Progenitor cell of endocrine pancreas (in vitro differentiated cells): ENCODE measurements at places on chromosomes 3 and 15.

DNA sequence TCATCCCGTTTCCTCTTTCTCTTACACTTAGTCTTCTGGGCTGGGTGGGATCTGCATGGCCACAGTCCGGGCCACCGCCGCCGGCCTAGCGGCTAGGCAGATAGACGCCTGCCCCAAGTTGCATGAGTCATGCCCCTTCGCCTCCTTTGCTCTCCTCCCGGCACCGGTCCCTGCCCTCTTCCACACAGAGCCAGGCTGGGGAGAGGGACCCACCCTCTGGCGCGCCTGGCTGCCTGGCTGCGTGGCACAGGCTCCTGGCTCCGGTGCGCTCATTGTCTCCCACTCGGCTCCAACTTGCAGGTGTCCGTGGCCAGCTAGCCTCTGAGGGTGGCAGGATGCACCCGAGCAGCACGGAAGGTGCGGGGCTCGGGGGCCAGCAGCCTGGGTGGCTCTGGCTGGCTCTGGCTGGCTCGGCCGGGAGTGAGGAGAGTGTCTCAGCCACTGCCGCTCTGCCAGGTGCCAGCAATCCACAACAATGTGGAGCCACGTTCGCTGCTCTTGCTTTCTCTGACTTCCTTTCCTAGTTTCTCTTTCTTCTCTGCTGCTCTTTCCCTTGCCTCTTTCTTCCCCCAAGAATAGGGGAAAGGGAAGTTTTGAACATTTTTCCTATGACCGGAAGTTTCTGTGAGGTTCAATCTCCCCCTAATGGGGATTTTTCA is 22.4 kb upstream of the MTHFS start:
- no peak for DNase-seq

DNA sequence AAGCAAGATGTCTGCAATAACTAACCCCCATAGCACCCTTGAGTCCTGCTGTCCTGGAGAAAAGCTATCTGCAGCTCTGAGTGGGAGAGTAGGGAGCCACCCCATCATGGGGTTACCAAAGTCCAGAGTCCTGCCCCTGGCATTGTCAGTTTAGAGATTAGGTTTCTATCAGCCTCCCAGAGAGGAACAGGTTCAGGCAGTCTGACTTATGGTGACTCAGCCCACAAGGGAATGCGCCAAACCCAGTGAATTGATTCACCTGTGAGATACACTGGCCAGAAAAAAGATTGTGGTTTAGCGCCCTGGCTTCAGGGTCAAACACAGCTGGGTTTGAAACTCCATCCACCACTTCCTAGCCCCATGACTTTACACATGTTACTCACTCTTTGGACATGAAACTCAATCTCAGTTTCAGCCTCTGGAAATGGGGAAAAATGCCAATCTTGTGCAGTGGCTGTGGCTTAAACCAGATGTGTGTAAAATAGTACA is 263.6 kb upstream of the HES1 start:
- no peak for DNase-seq

DNA sequence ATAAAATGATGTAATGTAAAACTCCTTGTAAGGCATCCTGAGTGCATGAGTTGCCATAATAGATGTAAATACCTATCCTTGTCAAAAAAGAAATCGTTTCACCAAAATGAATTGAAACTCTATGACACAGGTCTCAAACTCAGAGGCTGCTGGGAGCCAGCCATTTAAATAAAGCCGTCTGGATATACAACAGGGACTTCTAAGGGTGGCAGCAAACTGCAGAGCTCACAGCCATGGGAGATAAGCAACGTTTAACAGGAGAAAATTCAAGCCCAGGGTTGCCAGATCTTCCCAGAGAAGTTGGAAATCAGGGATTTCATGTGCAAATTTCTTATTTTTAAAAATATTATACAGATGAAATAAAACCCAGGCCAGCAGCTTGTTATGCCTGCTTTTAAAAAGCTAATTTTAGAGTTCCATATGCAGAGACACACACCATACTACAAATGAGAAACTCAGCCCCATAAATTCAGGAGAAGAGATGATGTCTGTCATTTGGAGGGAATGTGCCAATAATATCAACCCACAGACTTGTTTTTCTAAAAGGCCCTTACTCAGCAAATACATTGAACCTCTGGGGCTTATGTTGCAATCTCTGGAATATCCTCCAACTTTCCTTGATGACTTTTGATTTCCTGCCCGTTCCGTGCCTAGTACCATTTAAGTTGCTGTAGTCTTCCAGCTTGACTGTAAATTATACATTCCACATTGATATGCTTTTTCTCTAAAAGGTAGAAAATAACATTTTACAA is 75.6 kb downstream of the AQP9 start:
- DNase-seq = no peak

DNA sequence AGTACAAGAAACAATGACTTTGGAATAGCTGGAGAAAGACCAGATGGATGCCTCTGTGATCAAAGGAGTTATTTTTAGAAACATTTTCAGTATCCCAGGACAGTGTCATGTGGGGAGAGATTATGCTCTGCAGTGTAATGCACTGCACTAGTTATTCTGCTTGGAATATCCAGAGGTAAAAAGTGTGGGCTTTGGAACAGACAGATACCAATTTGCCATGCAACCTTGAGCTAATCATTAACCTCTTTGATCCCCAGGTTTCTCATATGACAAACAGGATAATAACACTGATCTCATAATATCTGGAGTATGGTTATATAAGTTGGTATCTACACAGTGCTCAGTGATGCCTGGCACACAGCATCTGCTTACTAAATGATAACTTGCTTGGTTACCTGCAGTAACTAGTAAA is 12.2 kb upstream of the SLC7A14 start:
- DNase-seq = no peak

DNA sequence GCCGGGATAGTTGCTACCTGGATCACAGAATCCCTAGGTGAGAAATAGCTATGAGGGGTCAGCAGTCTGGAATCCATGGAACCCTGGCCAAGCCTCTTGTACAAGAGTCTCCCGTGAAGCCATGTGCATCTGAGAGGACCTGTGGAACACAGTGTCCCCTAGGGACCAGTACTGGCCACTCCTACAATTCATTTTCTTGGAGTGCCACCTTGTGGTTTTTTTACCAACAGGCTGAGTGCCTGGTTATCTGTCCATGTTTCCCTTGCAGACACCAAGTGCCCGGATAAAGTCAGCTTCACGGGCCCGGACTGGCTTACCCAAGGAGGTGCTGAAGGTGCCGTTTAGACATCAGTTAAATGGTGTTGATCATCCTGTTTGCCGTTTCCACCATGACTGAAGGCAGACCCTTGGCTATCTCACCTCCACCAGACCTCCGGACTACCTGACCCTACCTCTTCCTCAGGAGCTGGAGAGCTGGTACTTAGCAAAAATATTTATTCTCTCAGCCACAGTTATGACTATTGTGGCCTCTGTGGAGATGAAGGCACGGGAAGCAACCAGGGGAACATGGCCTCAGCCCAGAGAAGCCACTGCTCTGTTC is 93.9 kb downstream of the RBPMS2 start:
- peak; percentile 28 for DNase-seq

DNA sequence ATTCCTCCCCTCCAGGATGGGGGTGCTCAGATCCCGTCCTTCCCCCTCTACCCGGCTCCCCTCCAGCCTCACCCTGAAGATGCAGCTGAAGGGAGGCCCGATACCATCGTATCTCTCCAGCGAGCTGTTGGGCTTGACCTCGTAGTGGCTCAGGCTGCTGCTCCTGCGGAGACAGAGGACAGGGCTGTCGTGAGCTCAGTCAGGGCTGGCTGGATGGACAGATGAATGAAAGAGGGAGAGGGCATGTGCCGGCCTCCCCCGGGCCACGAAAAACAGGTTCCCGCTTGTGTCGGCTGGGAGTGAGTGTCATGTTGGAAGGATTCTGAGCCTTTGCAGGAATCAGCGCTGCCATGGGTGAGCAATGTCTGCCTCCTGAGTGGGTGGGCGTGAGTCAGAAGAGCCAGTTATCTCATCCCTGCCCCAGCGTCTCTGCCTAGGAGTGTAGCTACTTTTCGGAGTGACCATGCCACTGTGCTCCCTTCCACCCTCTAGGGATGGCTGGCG is 35.2 kb downstream of the FEM1B start:
- peak; percentile 9 for DNase-seq

- DNase-seq = no peak
Observed at GRCh38 chr3:188878076-188878475, 293.7 kb upstream of the TPRG1 start.

GRCh38 chr3:99351122-99351521 is 287.3 kb upstream of the COL8A1 start:
- DNase-seq = no peak

DNA sequence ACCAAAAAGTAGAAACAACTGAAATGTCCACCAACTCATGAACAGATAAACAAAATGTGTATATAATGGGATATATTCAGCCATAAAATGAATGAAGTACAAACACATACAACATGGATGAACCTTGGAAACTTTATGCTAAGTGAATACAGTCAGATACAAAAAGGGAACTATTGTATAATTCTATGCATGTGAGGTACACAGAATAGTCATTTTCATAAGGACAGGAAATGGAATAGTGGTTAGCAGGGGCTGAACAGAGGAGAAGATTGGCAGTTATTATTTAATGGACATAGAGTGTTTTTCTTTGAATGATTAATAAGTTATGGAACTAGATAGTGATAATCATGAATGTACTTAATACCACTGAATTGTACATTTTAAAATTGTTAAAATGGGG is 20.0 kb upstream of the TRANK1 start:
- DNase-seq = no peak

DNA sequence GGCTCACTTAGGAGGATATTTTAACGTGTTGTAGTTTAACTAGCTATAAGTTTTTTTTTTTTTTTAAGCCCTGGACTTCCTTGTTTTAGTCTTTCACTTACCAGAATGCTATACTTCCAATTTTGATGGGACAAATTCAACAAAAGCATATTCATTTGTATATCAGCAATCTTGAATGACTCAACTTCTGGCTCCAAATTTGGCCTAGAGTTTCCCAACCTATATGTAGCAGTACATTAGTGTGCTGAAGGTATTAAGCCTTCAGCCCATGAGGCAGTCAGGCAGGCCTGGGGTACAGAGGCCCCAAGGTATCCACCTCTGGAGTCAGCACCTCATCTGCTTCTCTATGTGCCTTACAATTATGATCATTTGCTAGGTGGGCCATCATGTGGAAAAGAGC is 5.9 kb downstream of the PBRM1 start:
- no peak for DNase-seq

- DNase-seq = no peak
Observed at GRCh38 chr3:158683230-158683962, 10.9 kb upstream of the LXN start.

DNA sequence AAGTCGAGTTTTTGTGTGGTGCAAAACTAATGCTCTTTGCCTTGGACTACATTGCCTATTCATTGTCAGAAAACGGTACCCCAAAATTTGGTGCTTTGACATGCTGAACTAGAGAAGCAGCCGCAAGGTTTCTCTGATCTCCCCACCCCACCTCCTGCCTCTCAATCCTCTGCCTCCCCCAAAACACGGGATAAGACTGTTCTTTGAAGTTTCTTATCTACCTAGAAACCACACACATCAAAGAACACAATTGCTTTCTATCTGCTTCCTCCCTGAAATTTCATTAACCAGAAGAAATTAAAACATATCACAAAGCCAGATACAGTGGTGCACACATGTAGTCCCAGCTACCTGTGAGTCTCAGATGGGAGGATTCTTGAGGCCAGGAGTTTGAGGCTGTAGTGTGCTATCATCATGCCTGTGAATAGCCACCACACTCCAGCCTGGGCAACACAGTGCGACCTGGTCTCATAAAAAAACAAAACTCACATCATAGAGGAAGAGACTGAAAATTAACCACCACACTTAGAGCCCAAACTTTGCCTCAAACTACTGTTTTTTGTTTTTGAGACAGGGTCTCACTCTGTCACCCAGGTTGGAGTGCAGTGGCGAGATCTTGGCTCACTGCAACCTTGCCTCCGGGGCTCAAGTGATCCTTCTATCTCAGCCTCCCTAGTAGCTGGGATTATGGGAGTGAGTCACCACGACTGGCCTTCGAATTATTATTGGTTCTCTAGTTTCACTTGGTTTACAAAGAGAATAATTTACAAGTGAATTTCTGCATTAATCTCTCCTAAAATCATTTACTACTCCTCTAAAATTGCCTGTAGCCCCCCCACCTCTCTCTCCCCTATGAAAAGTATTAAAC is 2.7 kb upstream of the PCNP start:
- DNase-seq = no peak

DNA sequence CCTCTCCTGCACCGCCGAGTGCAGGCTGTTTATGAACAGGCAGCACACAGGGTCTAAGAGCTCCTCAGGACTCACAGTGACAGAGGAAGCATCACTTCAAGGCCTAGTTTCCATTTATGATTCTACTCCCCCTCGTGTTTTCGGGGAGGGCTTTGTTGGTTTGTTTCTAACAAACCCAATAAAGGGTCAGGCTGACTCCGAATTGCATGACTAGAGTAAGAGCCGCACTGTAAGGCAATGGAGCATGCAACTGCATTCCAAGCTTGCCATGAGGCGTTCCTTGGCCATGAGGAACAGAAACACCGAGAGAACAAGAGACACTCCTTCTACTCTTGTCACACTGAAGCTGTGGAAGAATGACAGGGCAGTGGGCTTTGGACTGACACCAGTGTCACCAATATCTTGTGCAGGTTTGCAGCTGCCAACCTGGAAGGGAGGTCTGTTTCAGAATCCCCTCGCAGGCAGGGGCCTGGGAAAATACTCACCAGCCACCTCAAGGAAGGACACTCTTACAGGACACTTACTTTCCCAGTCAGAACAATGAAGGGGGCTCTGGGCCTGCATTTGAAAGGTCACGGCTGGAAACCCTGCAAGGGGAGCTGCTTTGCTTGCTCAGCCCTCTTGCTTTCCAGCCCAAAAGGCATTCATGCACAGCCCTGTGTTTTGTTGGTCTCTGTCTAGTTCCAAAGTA is 96.8 kb downstream of the ADAMTS17 start:
- no peak for DNase-seq

- no peak for DNase-seq
Observed at GRCh38 chr15:41948490-41948889, 23.9 kb downstream of the EHD4 start.

DNA sequence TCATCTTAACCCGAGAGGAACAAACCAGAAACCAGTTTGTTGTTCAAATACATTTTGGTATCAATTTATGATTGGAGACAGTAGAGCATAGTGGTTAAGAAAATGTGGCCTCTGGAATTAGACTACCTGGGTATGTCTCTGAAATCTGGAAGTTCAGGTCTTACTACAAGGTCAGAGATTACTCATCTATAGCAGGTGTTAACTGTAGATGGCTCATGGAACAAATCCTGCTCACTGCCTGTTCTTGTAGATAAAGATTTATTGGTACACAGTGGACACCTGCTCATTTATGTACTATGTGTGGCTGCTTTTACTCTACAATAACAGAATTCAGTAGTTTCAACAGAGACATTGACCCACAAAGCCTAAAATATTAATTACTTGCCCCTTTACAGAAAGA is 413.3 kb downstream of the CNTN6 start:
- no peak for DNase-seq

- no peak for DNase-seq
Observed at GRCh38 chr3:5428607-5429516, 241.4 kb downstream of the EDEM1 start.

DNA sequence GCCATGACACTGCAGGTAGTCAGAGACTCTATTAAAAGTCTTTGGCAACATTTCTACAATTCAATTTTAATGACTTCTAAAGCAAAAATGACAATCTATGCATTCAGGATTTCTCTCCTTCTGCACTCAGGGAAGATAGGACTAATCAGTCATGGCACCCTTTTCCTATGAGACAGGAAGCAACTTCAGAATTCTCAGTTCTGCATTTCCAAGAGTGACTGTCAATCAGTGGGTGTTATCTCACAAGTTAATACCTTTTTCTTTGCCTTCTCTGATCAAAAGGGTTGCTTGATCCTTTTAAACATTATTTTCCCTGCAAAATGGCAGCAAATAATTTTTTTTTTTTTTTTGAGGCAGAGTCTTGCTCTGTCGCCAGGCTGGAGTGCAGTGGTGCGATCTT is 7.8 kb upstream of the ICE2 start:
- DNase-seq = no peak
